ENCODE measurements at places on chromosomes 3 and 15.
A peak's percentile ranks its signal among the peaks of the same experiment; 100 is the strongest.

GRCh38 chr3:100106531-100107141, 7.7 kb downstream of the FILIP1L start:
- DNase-seq = peak; percentile 46

DNA sequence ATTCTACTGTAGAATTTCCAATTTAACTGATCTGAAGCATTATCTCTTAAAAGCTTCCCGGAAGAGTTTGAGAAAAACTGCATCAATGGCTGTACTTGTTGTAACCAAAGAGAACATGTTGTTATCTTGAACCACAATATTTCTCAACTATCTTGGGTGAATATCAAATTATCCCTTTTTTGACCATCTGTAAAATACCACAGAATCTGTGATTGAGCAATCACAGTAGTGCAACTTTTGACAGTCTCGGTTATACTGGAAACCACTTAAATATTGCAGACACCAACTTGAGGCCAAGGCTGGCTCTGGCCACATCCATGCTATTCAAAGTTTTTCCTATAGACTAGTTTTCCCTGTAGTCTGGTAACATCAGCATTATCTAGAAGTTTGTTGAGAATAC, 842.8 kb upstream of the EPHA6 start:
- no peak for DNase-seq

GRCh38 chr3:53122933-53123305, 7.3 kb downstream of the RFT1 start:
- no peak for DNase-seq

- DNase-seq = no peak
Measured at GRCh38 chr3:26708501-26708900, 85.9 kb downstream of the LRRC3B start.

DNA sequence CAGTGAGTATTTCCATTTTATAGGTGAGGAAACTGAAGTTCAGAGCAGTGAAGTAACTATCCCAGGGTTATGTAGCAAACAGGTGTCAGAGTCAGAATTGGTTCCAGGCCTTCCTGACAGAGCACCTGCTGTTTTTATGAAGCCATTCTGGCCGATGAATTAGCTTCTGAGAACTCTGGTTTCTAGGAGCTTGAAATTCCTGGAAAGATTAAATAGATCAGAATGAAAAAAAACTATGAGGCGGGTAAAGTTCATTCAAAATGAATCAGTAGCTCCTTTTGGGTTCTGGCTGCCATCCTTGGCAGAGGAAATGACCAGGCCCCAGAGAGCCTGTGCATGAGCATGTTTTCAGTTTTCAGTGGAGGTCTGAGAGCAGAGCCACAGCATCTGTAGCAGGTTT, 59.3 kb upstream of the CFAP161 start:
- DNase-seq = peak; percentile 59

DNA sequence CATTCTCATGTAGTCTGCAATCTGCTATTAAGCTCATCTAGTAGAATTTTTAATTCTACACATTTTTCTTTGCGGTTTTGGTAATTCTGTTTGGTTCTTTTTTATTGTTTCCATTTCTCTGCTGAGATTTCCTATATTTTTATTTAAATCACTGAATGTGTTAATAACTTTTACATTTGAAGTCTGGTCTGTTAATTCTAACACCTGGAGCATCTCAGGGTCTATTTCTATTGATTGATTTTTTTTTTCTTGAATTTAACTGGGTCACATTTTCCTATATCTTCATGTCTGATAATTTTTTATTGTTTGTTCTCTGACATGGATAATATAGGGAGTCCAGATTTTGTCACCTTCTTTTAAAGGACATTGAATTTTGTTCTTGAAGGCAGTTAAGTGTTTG, 163.5 kb downstream of the OPA1 start:
- no peak for DNase-seq

GRCh38 chr3:142180761-142181362, 31.5 kb upstream of the TFDP2 start:
- DNase-seq = peak; percentile 7

DNA sequence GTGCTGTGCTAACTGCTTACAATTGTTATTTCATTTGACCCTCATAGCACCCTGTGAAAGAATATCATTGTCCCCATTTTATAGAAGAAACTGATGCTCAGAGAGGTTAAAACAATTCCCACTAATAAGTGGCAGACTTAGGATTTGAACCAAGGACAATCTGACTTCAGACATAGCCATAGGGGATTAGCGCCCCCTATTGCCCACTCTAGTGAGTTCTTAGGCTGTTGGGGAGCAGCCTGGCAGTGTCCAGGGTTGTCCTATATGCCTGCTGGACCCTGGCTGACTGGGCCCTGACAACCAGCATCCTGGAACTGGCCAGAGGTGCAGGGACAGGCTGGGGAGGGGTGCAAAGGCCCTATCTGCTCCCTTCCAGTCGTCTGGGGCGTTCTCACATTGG, 15.4 kb downstream of the DPH3 start:
- no peak for DNase-seq

GRCh38 chr3:63864008-63864964, 619 bp downstream of the ATXN7 start:
- peak; percentile 53 for DNase-seq

- no peak for DNase-seq
Measured at GRCh38 chr3:19107719-19108118, 40.6 kb upstream of the KCNH8 start.

- peak; percentile 95 for DNase-seq
Measured at GRCh38 chr3:37050282-37050681, 57.0 kb downstream of the MLH1 start.

DNA sequence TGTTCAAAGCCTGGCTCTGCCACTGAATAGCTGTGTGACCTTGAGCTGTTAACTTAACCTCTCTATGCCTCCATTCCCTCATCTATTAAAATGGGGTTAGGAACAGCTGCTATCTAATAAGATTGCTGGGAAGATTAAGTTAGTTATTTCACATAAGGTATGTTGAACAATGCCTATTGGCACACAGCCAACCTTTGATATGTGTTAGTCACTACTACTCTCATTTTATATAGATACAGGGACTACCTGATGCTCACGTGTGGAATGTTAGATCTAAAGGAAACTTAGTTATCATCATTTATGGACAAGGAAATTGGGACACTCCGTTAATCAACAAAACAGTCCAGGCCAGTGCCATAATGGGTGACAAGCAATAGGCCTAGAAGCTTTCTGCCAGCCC, 332.4 kb upstream of the PPP2R3A start:
- no peak for DNase-seq

DNA sequence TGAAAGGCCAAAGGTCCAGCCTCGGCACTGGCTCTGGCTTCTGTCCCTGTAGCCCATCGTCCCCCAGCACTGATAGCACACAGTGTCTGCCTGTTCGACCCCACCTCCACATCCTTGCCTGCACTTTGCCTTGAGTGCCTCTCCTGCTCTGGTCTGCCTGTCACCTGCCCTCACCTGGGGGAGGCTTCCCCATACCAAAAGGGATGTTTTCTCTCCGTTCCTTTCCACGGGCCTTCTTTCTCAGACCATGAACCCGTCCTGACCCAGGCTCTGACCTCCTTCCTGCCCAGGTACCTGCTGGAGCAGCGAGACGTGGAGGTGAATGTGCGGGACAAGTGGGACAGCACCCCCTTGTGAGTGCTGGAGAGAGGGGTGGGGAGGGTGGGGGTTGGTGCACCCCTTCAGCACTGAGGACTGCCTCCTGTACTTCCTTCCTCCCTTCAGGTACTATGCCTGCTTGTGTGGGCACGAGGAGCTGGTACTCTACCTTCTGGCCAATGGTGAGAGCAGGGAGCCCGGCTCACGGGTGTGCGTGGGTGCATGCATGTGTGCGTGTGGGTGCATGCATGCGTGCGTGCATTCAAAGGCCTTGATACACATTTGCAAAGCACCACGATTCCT, 1.5 kb downstream of the ABTB1 start:
- no peak for DNase-seq

DNA sequence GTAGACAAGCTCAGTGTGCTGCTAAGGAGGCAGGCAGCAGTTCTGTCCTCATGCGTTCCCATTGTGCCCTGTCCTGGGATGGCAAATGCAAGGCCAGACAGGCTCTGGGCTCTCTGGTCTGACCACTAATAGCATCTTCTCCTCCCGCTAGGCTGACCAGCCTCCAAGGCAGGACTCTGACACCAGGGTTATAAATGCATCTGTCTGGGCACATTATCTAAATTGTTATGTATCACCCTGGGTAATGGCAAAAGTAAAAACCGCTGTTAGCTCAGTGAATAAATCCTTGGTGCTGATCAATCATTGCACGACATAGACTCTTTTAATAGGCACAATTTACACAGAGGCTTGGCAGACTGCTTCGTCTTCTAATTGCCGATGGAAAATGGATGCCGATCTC, 85.6 kb downstream of the CLSTN2 start:
- DNase-seq = no peak

GRCh38 chr15:51367322-51367976, 26.0 kb downstream of the GLDN start:
- peak; percentile 43 for DNase-seq

- peak; percentile 69 for DNase-seq
Measured at GRCh38 chr3:192892981-192893700, 24.5 kb downstream of the MB21D2 start.
